Smooth muscle cell of the pulmonary artery (primary cell): ENCODE measurements at places on chromosomes 6 and 20. TPM values are rescaled to one million over a fixed set of nuclear protein-coding genes. Genes with fewer than 3 reads are reported as not detected.

COL20A1 gene
- total RNA-seq, result under 0.01 and 0.07 TPM in 2 replicates

PEX3 gene
- 22.4 and 23.2 TPM in 2 replicates for total RNA-seq

CST2 gene
- total RNA-seq, result 2.4 and 17.5 TPM in 2 replicates

MTRF1L gene
- 18.3 and 20.7 TPM in 2 replicates for total RNA-seq

NT5E gene
- 593 and 667 TPM in 2 replicates for total RNA-seq

ETV7 gene
- total RNA-seq, result 0.59 and 0.79 TPM in 2 replicates

APOM gene
- 1.0 and 1.6 TPM in 2 replicates for total RNA-seq

SYNE1 gene
- total RNA-seq, result 203 and 218 TPM in 2 replicates

ZNF335 gene
- 11.3 and 15.4 TPM in 2 replicates for total RNA-seq

MUCL3 gene
- not detected in 2 replicates for total RNA-seq
